ENCODE measurements at places on chromosomes 1 and 21.
A peak's percentile ranks its signal among the peaks of the same experiment; 100 is the strongest.

GRCh38 chr1:155322953-155323728 is 2.4 kb downstream of the RUSC1 start:
- H3K36me3 ChIP-seq = peaks cover 33% of the 10 kb centered on the region
- peak; percentile 97 for DNase-seq
- no peaks in the 10 kb centered on the region for H3K27me3 ChIP-seq
- peaks cover 55% of the 10 kb centered on the region for H3K4me1 ChIP-seq
- H3K4me3 ChIP-seq = peak overlapping the region; percentile 96

GRCh38 chr1:108732398-108732797 is 14.1 kb upstream of the STXBP3 start:
- no peak overlapping the region for H3K4me3 ChIP-seq
- H3K36me3 ChIP-seq = no peaks in the 10 kb centered on the region
- H3K27me3 ChIP-seq = no peaks in the 10 kb centered on the region
- H3K4me1 ChIP-seq = no peaks in the 10 kb centered on the region
- no peak for DNase-seq

DNA sequence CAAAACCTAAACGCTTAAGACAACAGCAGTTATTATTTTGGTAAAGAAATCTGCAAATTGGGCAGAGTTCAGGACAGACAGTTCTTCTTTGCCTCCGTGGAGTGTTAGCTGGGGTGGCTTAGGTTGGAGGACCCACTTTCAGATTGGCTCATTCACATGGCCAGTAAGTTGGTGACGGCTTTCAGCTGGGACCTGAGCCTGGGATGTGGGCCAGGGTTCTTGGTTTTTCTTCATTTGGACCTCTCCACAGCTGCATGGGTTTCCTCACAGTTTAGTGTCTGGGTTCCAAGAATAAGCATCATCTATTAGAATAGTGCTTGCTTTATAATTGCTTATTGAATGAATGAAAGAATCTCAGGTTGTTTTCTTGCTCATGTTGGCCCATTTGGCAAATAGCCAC is 72.2 kb downstream of the ATF6 start:
- no peak for DNase-seq
- no peak overlapping the region for H3K4me3 ChIP-seq
- H3K4me1 ChIP-seq = no peaks in the 10 kb centered on the region
- no peak overlapping the region for H3K27ac ChIP-seq
- H3K27me3 ChIP-seq = no peaks in the 10 kb centered on the region
- H3K36me3 ChIP-seq = peaks cover 14% of the 10 kb centered on the region

- H3K4me1 ChIP-seq = no peaks in the 10 kb centered on the region
- DNase-seq = no peak
- no peaks in the 10 kb centered on the region for H3K36me3 ChIP-seq
Measured at GRCh38 chr21:44427241-44428120, 27.8 kb upstream of the LRRC3 start.

GRCh38 chr1:183472488-183473216 is at the start of gene SMG7:
SMG7 (plus strand) TSS chr1:183472499; CDS start chr1:183472621, 122 bp downstream.
- H3K4me3 ChIP-seq = peak within 1 kb of the TSS; percentile 94
- peaks cover 20% of the 10 kb centered on the region for H3K4me1 ChIP-seq
- no peaks in the 10 kb centered on the region for H3K36me3 ChIP-seq

DNA sequence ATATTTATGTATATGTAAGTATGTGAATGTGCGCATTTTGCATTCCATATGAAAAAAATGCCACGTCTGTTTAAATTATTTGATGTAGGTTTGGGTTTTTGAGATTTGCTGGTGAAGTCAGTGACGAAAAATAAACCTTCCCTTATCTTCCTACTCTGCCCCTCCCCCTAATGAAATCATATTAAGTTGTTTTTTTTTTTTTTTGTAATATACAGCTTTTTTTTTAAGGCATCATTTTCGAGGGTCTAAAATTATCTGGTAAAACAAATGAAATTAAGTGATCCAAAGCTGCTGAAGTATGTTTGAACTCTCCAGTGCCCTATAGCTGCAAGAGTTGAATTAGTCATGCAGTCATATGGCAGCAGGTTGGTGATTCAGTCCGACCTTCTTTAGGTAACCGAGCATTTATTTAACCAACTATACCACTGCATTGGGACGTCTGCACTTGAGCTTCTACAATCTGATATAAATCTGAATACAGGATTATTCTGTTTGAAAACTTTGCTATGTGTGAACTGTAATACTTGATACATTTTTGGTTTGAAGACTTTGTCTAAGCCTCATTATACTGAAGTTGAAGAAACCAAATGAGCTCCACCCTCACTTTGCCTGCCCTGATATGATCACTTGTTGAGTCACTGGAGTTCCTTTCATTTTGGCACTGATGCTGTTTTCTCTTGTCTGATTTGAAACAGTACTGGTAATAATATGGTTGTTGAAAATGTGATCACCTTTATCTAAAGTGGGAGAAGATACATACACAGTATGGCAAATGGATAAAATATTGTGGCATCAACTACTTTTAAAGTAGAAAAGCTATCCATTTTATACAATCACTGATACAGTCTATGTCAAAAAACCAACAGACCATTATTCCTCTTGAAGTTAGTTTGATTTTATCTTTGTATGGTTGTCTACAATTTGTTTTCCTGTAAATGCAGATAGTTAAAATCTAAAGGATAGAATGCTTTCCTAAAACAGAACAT is 11.7 kb downstream of the PDIK1L start:
- H3K36me3 ChIP-seq = peaks cover 22% of the 10 kb centered on the region
- H3K4me1 ChIP-seq = peaks cover 80% of the 10 kb centered on the region
- DNase-seq = no peak
- no peak overlapping the region for H3K4me3 ChIP-seq

Data from stomach (tissue), 19 donors.